ENCODE measurements at places on chromosomes 5 and 9.

GRCh38 chr5:5156471-5157082, 16.4 kb downstream of the ADAMTS16 start:
- peak; percentile 27 for DNase-seq

GRCh38 chr9:86322973-86323644, 31.1 kb downstream of the TUT7 start:
- no peak for DNase-seq

- DNase-seq: no peak
Measured at GRCh38 chr9:98256756-98257155, 1.3 kb upstream of the TBC1D2 start.

GRCh38 chr5:83066548-83067110, 10.6 kb downstream of the TMEM167A start:
- no peak for DNase-seq

- no peak for DNase-seq
Measured at GRCh38 chr5:135138116-135138850, 104.3 kb upstream of the PITX1 start.
